Naive thymus-derived CD8-positive, alpha-beta T cell (primary cell): ENCODE measurements at places on chromosomes 12 and 14. TPM values are rescaled to one million over a fixed set of nuclear protein-coding genes. Genes with fewer than 3 reads are reported as not detected.

Gene ST8SIA1
- not detected for polyA plus RNA-seq

Gene COQ10A
- polyA plus RNA-seq: 9.6 TPM

Gene CLEC7A
- polyA plus RNA-seq: not detected

Gene CLEC1B
- not detected for polyA plus RNA-seq

Gene PMCH
- polyA plus RNA-seq: not detected

Gene IFNG-AS1
- 3.0 TPM for polyA plus RNA-seq

Gene RHEBL1
- 3.0 TPM for polyA plus RNA-seq

Gene KRT80
- polyA plus RNA-seq: not detected

- no peaks in the 10 kb centered on the region for H3K36me3 ChIP-seq
- no peak overlapping the region for H3K27ac ChIP-seq
- H3K4me1 ChIP-seq: no peaks in the 10 kb centered on the region
These were observed 15.8 kb upstream of the RASSF8 start for GRCh38 chr12:25942709-25943108.

DNA sequence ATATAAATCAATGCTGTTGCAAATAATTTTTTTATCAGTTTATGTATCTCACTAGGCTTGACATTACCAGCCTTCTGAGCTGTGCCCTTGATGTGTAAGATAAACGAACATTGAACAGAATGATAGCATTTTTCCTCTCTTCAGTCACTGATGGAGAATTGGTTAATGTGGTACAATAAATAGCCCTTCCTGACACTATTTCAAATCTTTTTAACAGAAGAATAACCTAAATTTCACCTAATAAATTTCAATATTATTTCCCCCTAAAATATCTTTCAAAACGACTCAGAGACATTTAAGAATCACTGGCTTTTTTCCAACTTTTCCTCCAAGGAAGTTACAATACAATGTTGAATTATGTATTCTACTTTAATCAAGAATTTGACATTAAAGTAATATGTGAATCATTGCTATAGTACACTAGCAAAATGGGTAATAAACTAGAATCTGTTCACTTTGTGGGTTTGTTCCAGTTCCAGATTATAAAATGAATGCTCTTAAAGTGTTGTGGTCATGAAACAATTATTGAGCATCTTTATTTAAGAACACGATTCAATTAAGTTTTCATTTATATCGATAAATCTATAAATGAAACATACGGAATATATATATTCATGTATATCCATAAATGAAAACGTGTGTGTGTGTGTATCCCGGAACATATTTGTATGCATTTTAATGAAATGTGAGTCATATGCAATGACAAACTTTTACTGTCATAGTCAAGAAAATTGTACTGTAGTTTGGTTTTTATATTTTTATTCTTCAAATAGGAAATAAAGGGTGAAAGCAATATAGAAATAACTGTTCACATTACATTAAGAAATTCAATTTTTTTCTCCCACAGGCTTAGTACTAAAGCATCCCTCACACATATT, 2.5 kb upstream of the ATP2B1 start:
- DNase-seq: no peak
- H3K4me3 ChIP-seq: peak overlapping the region; percentile 91
- H3K27me3 ChIP-seq: no peaks in the 10 kb centered on the region
- H3K27ac ChIP-seq: peak overlapping the region; percentile 13

DNA sequence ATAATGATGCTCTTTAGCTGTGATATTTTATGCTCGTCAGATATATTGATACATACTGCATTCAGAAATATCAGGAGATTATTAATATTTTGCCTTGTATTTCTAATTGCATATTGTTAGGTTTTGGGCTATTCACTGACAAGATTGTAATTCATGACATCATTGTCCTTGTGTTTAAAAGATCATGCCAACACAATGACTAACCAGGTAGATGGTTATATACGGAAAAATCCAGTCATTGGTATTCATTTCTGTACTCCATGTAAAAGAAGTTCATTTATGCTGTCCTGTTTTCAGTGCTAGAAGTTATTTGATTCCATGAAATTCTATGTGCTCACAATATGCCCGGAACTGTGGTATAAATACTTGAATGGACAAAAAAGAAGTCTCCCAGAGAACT, 107.5 kb downstream of the KITLG start:
- H3K36me3 ChIP-seq: no peaks in the 10 kb centered on the region
- no peak for DNase-seq
- no peak overlapping the region for H3K4me3 ChIP-seq
- peaks cover 2% of the 10 kb centered on the region for H3K27me3 ChIP-seq
- H3K27ac ChIP-seq: no peak overlapping the region

DNA sequence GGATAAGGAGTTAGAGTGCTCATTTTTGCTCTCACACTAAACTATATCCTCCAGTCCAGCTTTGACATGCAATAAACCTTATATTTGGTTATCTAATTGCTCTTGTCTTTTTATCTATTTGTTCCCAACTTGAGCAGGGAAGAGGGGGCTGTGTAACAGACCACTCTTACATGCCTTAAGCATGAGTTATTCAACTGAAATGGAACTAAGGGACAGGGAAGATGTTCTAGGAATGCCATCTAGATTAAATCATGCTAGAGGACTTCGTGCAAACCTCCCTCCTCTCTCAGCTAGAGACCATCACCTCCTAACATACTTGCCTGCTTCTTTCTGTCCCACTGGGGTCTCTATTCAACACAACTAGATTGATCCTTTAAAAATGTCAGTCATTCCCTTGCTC, 20.6 kb downstream of the SPX start:
- H3K27ac ChIP-seq: no peak overlapping the region
- H3K27me3 ChIP-seq: peaks cover 1% of the 10 kb centered on the region
- no peaks in the 10 kb centered on the region for H3K36me3 ChIP-seq
- H3K4me3 ChIP-seq: no peak overlapping the region
- H3K4me1 ChIP-seq: peaks cover 2% of the 10 kb centered on the region
- DNase-seq: no peak

DNA sequence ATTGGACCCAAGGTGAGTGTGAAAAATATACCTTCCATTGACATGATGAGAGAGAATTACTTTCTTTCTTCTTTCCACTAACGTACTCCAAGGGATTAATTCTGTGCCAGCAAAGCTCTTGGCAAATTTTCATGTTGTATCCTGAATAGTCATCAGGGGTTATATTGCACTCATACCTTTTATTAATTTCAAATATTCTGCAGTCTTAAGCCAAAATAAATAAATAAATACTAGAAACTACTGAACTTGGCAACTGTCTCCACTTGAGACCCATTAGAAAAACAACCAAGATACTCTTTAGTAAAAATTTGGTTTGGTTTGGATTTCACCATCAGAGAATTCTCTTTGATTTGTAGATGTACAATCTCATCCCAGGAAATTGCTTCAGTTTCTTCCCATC, 22.1 kb upstream of the CLEC14A start:
- H3K27me3 ChIP-seq: peaks cover 24% of the 10 kb centered on the region
- H3K36me3 ChIP-seq: no peaks in the 10 kb centered on the region
- H3K4me3 ChIP-seq: no peak overlapping the region
- no peak overlapping the region for H3K27ac ChIP-seq
- DNase-seq: no peak
- H3K4me1 ChIP-seq: no peaks in the 10 kb centered on the region

- peaks cover 17% of the 10 kb centered on the region for H3K4me1 ChIP-seq
- no peak overlapping the region for H3K4me3 ChIP-seq
These were observed 149.9 kb downstream of the SAMD4A start for GRCh38 chr14:54716862-54717261.

GRCh38 chr14:35346738-35347322, 54.6 kb downstream of the PSMA6 start:
- no peaks in the 10 kb centered on the region for H3K36me3 ChIP-seq
- peak overlapping the region; percentile 40 for H3K27ac ChIP-seq
- no peak for DNase-seq
- H3K4me3 ChIP-seq: no peak overlapping the region
- H3K4me1 ChIP-seq: peaks cover 30% of the 10 kb centered on the region
- no peaks in the 10 kb centered on the region for H3K27me3 ChIP-seq

DNA sequence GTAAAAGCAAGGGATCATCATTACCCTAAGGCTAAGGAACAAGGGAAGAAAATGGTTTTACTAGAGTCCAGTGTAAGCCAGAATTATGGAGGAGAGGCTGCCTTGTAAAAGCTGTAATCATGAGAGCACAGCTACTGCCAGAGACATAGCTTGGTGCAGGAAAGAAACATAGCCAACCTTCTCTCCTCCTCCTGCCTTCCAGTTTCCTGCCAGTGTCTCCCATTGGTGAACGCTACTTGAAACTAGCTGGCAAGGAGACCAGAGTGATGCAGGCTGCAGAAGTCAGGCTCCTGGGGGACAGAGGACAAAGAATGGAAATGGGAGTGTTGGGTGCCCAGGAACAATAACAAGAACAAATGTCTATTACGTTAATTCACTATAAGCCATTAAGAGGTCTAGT, 158.5 kb downstream of the NELL2 start:
- no peak for DNase-seq
- peaks cover 12% of the 10 kb centered on the region for H3K36me3 ChIP-seq
- H3K4me3 ChIP-seq: no peak overlapping the region
- H3K4me1 ChIP-seq: peaks cover 64% of the 10 kb centered on the region

- H3K36me3 ChIP-seq: no peaks in the 10 kb centered on the region
- no peak for DNase-seq
- H3K4me1 ChIP-seq: peaks cover 2% of the 10 kb centered on the region
- no peak overlapping the region for H3K4me3 ChIP-seq
- no peaks in the 10 kb centered on the region for H3K27me3 ChIP-seq
These were observed 15.5 kb downstream of the PLEK2 start for GRCh38 chr14:67396381-67396970.

DNA sequence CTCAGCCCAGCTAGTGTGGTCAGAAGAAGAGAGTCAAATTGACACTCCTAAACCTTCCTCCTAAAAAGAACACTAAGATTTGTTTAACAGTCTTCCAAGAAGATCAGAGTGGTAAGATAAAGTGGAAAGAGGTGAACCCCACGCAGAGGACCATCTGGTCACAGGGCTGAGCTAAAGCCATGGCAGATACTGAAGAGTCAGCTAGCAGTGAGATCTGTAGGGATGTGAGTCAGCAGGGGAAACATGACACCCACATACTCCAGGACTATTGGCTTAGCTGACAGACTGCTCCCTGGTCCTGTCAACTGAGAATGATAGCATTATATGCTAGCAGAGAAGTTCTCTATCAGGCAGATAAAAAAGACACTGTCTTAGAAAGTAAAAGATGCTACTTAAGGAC, 269.4 kb upstream of the ALG10 start:
- H3K36me3 ChIP-seq: no peaks in the 10 kb centered on the region
- no peak for DNase-seq

- H3K27ac ChIP-seq: no peak overlapping the region
- H3K4me1 ChIP-seq: peaks cover 6% of the 10 kb centered on the region
- peaks cover 10% of the 10 kb centered on the region for H3K27me3 ChIP-seq
- H3K36me3 ChIP-seq: no peaks in the 10 kb centered on the region
- H3K4me3 ChIP-seq: no peak overlapping the region
- DNase-seq: no peak
These were observed 34.1 kb downstream of the SLC6A12 start for GRCh38 chr12:179885-180284.

DNA sequence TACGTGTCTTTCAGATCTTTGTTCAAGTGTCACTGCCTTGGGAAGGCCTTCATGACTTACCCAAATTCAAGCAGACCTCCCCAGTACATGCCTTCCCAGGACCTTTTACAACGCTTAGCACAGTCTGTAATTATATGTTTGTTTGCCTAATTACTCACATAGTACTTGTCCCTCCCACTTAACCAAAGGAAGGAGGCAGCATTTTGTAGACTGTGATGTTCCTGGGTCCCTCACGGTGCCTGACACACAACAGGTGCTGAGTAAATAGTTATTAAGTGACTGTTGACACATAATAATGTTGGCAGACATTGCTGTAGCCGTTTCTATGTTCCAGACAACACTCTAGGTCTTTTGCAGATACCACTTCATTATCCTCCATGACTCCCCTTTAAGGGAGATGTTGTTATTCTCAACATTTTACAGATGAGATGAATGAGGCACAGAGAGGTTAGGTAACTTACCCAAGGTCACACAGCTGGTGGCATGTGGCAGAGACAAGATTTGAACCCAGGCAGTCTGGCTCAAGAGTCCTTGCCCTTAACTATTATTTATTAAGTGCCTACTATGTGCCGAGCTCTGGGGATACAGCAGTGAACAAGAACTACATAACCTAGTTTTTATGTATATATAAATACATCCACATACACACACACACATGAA, 130.7 kb downstream of the PHETA1 start:
- H3K4me3 ChIP-seq: no peak overlapping the region
- no peak for DNase-seq
- H3K36me3 ChIP-seq: peaks cover 6% of the 10 kb centered on the region
- peaks cover 4% of the 10 kb centered on the region for H3K27me3 ChIP-seq

DNA sequence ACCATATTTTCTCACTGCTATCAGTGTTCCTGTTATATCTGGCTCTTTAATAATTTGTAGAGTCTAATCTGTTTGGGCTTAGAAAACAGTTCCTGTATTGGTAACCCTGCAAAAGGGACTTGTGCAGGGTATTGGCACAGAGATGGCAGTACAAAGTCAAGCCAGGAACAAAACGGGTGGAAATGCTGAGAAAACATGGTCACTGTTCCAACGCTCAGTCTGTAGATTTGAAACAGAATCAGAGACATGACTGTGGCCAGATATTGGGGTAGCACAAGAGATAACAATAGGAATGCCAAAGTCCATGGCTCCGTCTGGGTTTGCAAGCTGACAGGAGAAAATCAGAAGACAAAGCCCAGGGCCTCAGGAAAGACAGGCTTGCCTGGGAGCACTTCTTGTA, 290.7 kb upstream of the PDE3A start:
- no peaks in the 10 kb centered on the region for H3K36me3 ChIP-seq
- H3K4me1 ChIP-seq: no peaks in the 10 kb centered on the region
- H3K27ac ChIP-seq: no peak overlapping the region
- H3K4me3 ChIP-seq: no peak overlapping the region
- no peaks in the 10 kb centered on the region for H3K27me3 ChIP-seq

DNA sequence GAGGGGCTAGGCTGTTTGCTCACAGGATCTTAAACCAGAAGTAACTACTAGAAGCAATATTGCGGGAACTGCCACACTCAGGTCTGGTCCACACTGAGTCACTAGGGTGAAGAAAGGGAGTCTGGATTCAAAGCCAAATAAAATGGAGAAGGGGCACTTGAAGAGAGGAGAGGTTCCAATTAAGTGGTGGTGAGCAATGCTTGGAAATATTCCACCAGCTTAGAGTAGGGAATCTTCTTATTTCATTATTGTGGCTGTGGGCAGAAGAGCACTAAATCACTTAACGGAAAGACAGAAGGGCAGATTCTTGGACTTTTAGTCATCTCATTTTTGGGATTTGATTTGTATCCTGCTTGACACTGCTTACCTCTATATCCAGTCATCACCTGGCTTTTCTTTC, 48.6 kb upstream of the PPP1R12A start:
- no peak for DNase-seq
- peaks cover 23% of the 10 kb centered on the region for H3K27me3 ChIP-seq
- no peak overlapping the region for H3K4me3 ChIP-seq
- peaks cover 2% of the 10 kb centered on the region for H3K4me1 ChIP-seq
- no peaks in the 10 kb centered on the region for H3K36me3 ChIP-seq

- H3K27me3 ChIP-seq: no peaks in the 10 kb centered on the region
- peak overlapping the region; percentile 94 for H3K27ac ChIP-seq
- H3K36me3 ChIP-seq: no peaks in the 10 kb centered on the region
- DNase-seq: no peak
- no peak overlapping the region for H3K4me3 ChIP-seq
These were observed 32.4 kb downstream of the PITPNM2 start for GRCh38 chr12:123118497-123118896.
